ENCODE measurements at places on chromosomes 12 and 14.

- no peak for DNase-seq
These were observed 47.9 kb downstream of the ASCL4 start for GRCh38 chr12:107822356-107822755.

- DNase-seq: no peak
These were observed 54.6 kb downstream of the ACTN1 start for GRCh38 chr14:68924186-68925158.

- DNase-seq: no peak
These were observed 20.2 kb upstream of the VASH1 start for GRCh38 chr14:76741074-76741473.

DNA sequence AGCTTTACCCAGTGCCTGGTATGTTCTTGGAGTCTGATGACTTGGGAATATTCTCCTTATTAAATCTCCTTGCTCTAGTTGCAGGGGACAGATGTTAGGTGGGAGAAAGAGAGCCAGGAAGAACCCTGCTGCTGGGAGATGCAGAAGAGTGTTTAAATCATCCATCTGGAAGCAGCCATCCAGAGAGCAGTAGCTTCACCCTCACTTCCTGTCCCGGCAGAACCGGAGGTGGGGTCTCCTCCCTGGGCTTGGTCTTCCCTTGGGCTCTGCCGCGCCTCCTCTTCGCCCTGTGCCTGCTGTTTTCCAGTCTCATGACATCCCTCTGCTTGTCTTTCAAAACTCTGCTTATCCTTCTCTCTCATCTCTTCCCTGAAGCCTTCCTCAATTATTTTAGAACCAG lies 15.5 kb downstream of the B4GALNT3 start:
- no peak for DNase-seq

DNA sequence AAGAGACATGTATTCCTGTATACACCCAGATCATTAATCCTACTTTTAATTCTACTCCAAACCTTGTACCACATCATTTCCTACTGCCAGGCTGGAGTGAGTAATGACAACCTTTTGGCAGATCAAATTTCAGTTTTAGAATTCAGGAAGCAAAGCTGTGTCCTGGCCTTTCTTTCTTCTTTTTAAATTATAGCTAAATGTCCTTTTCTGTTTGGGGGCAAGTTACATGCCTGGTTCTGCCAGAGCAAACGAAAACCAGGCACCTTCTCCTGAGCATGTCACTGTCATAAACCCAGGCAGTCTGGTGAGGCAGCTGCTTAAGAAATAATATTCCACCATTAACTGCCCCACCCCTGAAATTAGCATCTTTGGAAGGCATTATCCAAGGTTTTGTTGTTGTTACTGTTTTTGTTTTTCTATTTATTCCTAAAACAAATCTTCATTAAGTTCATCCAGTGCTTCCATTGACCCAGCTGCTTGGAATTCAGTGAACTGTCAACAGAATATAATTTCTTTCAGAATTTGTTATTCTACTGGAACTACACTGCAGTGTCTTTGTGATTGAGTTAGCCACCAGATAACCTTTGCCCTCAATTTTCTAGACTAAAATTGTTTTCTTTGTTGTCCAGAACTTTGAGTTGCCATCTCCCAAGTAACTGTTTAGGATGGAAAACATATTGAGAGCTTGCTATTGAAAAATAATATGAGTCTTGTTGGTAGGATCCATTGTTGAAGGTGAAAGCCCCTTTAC lies 33.2 kb downstream of the SAMD4A start:
- DNase-seq: no peak

GRCh38 chr12:53578783-53579182 lies 47.4 kb downstream of the ATF7 start:
- no peak for DNase-seq

GRCh38 chr12:69918287-69918686 lies 93.3 kb downstream of the MYRFL start:
- DNase-seq: no peak

GRCh38 chr12:131335456-131335855 lies 375.4 kb upstream of the SFSWAP start:
- DNase-seq: no peak

- DNase-seq: no peak
These were observed 30.2 kb upstream of the OASL start for GRCh38 chr12:121069206-121069605.

GRCh38 chr12:27504507-27504906 lies 19.5 kb upstream of the PPFIBP1 start:
- no peak for DNase-seq

DNA sequence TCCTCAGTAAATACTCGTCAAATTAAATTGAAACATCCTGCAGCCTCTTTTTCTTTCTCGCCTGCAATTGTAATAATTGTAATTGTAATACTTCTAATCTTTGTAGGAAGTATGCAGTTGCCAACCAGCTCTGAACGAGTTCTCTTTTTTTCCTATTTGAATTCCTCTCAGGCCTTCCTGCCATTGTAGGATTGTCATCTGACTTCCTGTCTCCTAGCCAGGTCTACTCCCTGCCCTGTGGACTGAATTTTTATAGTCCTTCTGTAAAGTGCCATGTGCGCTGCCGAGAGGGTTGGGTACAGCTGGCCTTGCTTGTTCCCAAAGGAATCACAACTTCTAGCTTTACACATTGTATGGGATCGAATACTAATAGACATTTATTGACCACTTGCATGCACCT lies 183.3 kb downstream of the SSPN start:
- DNase-seq: no peak

Data from vagina (tissue), 2 donors.